NCI-H1694 treated with DMSO at 0.1 percent for 48 hours (cell line): ENCODE measurements at places on chromosomes 11 and 22.

DNA sequence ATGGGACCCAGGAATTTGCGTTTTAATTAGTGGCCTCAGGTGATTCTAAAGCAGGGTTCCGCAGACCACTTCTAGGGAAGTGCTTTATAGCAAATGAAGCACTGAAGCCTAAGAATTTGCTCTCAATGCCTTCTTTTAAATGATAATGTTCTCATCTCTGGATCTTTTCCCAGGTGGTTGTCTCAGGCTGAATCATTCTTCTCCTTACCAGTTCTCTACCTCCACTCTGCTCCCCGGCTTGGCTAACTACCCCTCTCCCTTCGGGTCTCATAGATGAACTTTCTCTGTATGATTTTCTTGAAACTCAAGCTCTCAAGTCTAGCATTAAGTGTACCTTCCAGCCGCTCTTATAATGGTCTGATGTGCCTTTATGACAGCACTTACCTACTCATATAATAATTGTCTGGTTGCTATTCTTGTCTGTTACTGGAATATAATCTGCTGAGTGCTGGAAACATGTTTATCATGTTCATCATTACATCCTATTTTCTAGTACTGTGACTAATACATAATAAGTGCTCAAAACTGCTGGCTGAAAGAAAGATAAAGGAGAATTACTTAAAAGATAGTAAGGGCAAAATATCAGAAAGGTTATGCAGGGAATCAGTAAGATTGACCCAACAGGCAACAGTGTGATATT is 195.9 kb upstream of the SESN3 start:
- DNase-seq = no peak

GRCh38 chr11:2325123-2325522 is 23.3 kb downstream of the TSPAN32 start:
- DNase-seq = no peak

- DNase-seq = no peak
Observed at GRCh38 chr11:128908391-128909246, 17.5 kb downstream of the KCNJ5 start.

- DNase-seq = no peak
Observed at GRCh38 chr11:117423046-117423575, 95.5 kb downstream of the CEP164 start.

DNA sequence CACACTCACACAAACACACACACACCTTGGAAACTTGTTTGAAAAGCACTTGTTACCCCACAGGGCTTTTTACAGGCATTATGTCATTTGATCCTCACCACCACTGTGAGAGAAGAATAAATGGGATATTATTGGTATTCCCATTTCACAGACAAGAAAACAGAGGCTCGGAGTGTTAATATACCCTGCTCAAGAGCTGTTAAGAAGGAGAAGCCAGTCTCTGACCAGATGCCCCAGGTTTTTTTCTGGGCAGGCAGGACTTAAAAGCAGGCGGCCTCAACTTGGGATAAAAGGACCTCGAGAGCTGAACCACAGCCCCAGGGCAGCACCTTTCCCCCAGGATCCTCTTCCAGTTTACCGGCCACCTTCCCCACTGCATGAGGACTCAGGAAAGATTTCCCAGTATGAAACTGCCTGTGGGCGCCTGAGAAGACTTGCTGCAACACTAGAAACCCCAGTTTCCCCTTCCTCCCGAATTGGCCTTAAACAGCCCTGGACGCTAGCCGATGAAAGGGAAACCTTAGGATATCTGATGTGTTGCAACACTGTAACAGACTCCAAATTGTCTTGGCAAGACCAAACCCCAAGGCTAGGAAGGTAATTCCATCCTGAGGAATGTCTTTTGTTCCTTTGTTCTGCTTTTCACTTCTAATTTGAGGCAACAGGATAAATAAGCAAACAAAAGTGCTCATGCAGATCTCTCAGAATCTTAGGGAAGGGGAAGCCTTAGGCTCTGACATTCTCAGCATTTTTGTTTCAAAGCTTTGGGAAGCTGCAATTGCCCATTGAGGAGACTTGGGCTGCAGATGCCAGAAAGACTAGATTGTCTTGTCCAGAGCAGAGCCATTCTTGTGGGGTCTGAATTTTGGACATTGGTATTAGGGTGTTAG is 173.5 kb downstream of the TRIM29 start:
- no peak for DNase-seq

- no peak for DNase-seq
Observed at GRCh38 chr11:69144316-69145049, 11.3 kb upstream of the SMIM38 start.

DNA sequence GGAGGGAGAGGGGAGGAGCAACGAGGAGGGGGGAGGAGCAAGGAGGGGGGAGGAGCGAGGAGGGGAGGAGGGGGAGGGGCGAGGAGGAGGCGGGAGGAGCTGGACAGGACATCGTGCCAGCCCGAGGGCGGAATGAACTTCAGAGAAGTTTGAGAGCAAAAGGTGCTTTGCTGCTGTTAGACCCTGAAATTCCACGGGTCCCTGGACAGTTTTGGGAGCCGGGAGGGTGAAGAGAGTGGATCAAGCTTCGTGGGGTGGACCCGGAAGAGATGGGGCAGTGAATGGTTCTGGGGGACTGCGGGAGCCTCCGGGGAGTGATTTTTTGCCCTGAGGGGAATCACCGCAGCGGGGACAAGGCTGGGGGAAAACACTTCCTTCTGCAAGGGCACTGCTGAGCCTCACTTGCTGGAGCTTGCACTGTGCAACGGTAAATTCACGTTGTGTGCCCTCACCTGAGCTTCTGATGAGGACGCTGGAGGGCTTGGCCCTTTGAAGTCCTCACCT is 10.7 kb upstream of the NLRP6 start:
- no peak for DNase-seq

DNA sequence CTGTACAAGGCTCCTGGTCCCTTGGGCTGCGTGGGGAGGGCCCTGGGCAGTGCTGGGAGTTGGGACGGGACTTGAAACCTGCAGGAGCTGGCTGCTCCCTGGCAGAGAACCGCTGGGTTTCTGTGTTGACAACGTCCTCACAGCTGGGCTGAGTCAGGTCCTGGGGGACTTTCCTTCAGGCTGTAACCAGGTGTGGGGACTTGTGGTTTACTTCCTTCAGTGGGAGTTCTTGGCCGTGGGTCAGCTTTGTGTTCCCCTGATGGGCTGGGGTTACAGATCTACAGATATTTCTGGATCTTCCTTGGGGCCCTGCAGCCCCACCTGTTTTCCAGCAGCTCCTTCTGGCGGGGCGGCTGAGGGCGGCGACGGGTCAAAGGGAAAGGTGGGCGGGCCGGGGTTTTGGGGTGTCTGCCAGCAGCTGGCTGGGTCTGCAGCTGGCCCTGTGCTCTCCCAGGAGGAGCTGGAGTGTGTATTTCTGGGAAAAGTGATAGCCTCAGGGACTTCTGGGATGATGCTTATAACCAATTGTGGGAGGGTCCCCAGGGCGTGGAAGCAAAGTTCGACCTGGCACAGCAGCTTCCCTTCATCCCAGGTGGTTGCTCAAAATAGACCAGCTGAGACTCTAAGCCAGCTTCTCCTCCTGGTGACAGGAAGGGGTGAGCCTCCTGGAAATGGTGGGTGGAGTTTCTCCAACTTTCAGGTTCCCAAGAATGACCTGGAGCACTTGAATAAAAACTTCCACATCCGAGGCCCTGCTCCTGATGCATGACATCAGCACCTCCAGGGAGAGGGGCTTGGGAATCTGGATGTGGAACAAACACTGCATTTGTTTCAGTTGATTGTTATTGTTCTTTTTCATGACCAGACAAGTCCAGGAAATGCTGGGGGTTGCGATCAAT is 19.1 kb downstream of the ST14 start:
- no peak for DNase-seq

DNA sequence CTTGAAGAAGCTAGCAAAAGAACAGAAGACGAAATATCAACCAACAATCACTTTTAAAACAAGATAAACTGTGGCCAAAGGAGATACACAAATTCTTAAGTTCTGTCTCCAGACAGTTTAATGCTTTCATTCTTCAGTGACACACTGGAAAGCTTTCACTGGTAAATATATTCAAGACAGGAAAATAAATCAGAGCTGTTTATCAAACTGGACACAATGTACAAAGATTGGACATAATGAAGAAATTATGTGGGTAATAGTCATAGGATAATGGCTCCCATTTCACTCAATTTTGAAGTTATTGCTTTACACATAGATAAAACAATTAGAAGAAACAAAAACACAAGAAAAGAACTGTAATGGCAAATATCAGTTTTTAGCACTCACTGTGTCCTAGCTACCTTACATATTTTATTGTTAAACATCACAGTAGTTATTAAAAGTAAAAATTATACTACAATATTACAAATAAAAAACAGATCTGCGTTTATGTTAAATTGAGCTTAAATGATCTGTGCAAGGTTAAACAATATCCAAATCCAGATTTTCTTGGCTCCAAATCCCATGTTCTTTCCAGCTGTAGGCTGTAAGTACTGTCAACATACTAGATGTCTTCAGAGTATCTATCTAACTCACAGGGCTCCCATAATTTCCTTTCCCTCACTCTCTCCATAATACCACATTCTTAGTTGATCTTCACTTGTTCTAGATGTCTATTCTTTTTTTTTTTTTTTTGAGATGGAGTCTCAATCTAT is 38.6 kb upstream of the NOX4 start:
- no peak for DNase-seq

- no peak for DNase-seq
Observed at GRCh38 chr11:7579361-7579791, 65.6 kb downstream of the PPFIBP2 start.

- DNase-seq = no peak
Observed at GRCh38 chr22:40335358-40335757, 10.9 kb upstream of the ADSL start.

DNA sequence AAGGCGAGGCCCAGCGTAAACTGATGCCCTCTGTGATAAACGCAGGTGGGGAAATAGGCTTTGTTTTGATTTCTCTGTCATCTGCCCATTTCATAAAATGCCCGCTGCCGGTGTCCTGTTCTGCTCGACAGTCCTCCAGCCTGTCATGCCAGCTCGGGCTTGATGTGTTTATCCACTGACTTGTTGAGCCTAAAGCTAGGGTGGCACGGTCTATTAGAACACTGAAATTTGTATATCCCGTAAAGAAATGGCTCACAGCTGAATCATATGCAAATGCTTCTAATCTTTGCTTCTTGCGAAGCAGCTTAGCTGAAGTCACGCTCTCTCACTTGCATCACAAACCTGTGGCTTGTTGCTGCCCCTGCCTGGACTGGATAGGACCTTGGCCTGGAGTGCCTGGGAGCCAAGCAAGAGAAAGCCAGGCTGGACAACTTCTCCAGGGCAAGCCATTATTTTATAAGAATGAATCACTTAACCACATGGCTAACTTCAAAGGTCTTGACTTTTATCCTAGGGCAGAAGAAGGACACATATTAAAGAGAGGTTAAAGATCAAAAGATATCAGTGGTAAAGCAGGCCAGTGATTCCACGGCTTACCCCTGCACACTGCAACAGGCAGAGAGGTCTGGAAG is 33.1 kb downstream of the EHF start:
- no peak for DNase-seq

DNA sequence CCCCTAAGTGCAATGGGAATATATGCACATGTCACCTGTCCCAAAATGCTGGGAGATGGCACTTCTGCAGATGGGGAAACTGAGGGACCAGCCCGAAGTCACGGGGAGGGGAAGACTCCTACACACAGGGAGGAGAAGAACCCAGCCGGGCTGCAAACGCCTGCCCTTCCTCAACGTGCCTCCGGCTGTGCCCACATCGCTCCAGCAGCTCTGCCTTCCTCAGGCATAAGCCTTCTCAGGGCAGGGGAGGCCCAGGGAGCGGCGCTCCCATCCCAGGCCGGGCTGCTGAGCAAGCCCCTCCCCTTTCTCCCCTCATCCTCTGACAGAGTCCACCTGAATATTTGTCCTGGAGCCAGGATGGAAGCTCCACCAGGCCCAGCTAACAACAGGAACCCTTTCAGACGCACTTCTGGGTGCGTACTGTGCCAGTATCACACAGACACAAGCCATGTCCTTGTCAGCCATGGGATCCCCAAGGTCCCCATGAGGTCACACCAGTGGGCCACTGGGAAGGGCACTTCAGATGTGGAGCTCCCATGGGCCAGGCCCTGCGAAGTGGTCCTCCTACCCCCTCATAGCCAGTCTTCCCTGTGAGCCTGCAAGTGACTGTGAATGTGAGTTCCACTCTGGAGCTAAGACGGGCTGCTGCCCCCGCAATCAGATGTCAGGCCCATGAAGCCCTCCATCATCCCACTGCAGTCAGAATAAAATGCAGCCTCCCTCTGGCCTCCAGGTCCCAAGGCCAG is 2.5 kb upstream of the CD81 start:
- no peak for DNase-seq
